ENCODE measurements at places on chromosomes 1 and 21.

DNA sequence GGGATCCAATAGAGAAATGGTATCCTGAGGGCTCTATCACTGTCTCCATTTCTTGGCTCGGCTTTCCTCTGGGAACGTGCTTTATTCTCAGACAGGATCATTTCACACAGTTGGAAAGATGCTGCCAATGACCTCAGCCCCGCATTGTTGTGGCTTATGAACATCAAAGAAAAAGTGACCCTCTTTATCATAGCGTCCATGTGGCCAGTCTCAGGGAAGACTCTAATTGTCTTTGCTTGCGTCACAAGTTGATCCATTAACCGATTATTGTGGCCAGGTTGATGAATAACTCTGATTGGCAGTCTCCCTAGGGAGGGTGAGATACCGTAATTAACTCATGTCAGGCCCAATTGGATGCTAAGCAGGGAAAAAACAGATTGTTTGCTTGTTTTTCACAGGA is 10.4 kb upstream of the TMEM9 start:
- H3K4me1 ChIP-seq = peaks cover 6% of the 10 kb centered on the region
- no peak for DNase-seq
- no peak overlapping the region for H3K27ac ChIP-seq
- H3K36me3 ChIP-seq = no peaks in the 10 kb centered on the region
- no peak overlapping the region for H3K4me3 ChIP-seq

- peaks cover 9% of the 10 kb centered on the region for H3K4me1 ChIP-seq
- no peak for DNase-seq
- no peak overlapping the region for H3K4me3 ChIP-seq
- H3K27me3 ChIP-seq = peaks cover 21% of the 10 kb centered on the region
Observed at GRCh38 chr21:42387843-42388340, 8.0 kb downstream of the TMPRSS3 start.

GRCh38 chr1:196078691-196079090 is 529.5 kb downstream of the KCNT2 start:
- H3K4me1 ChIP-seq = no peaks in the 10 kb centered on the region
- no peak for DNase-seq
- H3K36me3 ChIP-seq = no peaks in the 10 kb centered on the region
- H3K27ac ChIP-seq = no peak overlapping the region

DNA sequence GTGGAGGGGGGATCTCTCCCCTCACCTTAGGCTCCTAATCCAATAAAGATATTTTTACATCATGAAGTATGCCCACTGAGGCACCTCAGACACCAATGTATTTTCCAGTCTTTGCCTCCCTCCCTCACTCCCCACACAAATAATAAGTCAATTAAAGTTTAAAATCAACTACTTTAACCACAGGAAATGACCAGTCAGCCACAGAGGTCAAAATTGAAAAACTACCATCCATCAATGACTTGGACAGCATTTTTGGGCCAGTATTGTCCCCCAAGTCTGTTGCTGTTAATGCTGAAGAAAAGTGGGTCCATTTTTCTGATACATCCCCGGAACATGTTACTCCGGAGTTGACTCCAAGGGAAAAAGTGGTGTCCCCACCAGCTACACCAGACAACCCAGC is 70.6 kb upstream of the DYNLT5 start:
- no peak overlapping the region for H3K4me3 ChIP-seq
- no peaks in the 10 kb centered on the region for H3K27me3 ChIP-seq
- H3K4me1 ChIP-seq = peaks cover 17% of the 10 kb centered on the region
- H3K36me3 ChIP-seq = no peaks in the 10 kb centered on the region

GRCh38 chr1:209777587-209777986 is 6.8 kb downstream of the C1orf74 start:
- H3K36me3 ChIP-seq = peaks cover 5% of the 10 kb centered on the region
- no peak for DNase-seq
- H3K27ac ChIP-seq = no peak overlapping the region
- peaks cover 5% of the 10 kb centered on the region for H3K4me1 ChIP-seq

GRCh38 chr1:93000751-93001175 is 39.5 kb upstream of the DIPK1A start:
- H3K4me3 ChIP-seq = no peak overlapping the region
- H3K4me1 ChIP-seq = peaks cover 33% of the 10 kb centered on the region
- H3K27ac ChIP-seq = peak overlapping the region; percentile 94
- DNase-seq = no peak

GRCh38 chr1:6260433-6260934 is 414 bp downstream of the GPR153 start:
- H3K27ac ChIP-seq = no peak overlapping the region
- peaks cover 4% of the 10 kb centered on the region for H3K4me1 ChIP-seq
- no peak for DNase-seq
- H3K4me3 ChIP-seq = no peak overlapping the region

GRCh38 chr1:84427250-84428188 is 29.2 kb downstream of the DNASE2B start:
- no peak overlapping the region for H3K4me3 ChIP-seq
- DNase-seq = no peak
- H3K4me1 ChIP-seq = no peaks in the 10 kb centered on the region
- peaks cover 4% of the 10 kb centered on the region for H3K36me3 ChIP-seq
- no peak overlapping the region for H3K27ac ChIP-seq

- H3K36me3 ChIP-seq = no peaks in the 10 kb centered on the region
- H3K27ac ChIP-seq = no peak overlapping the region
- no peak for DNase-seq
- H3K4me3 ChIP-seq = no peak overlapping the region
- H3K27me3 ChIP-seq = peaks cover 17% of the 10 kb centered on the region
Observed at GRCh38 chr21:17854745-17855144, 35.6 kb upstream of the C21orf91 start.

DNA sequence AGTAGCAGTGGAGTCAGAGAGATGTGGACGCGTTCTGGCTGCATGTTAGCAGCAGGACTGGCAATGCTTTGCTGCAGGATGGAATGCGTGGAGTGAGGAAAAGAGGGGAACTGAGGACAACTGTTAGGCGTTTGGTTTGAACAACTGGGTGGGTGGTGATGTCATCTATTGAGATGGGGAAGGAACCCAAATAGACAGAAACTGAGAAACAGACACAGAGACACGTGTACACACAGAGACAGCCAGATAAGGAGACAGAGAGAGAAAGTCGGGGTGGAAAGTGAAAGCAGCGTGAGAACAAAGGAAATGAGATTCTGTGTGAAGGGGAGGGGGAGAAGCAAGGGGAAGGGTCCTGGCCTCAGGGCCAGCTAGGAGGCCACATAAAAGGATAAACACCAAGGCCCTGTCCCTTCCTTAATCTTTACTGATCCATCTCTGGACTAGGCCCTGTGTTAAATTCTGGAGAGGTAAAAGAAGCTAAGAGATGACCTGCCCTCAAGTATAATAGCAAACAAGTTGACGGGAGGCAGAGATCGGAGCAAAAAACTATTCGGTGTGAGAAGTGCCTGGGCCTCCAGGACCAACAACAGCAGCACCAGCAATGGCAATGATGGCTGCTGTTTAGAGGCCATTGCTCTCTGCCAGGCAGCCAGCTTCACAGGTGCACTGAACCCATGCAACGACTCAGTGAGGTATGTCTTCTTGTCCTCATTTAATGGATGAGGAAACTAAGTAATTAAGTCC is 31.6 kb downstream of the VWA5B1 start:
- H3K27ac ChIP-seq = no peak overlapping the region
- peaks cover 17% of the 10 kb centered on the region for H3K4me1 ChIP-seq
- H3K36me3 ChIP-seq = no peaks in the 10 kb centered on the region
- DNase-seq = no peak
- no peak overlapping the region for H3K4me3 ChIP-seq

- H3K27ac ChIP-seq = no peak overlapping the region
- H3K4me1 ChIP-seq = peaks cover 9% of the 10 kb centered on the region
- H3K4me3 ChIP-seq = no peak overlapping the region
- H3K27me3 ChIP-seq = no peaks in the 10 kb centered on the region
- no peak for DNase-seq
Observed at GRCh38 chr1:221766210-221766609, 24.3 kb upstream of the DUSP10 start.

DNA sequence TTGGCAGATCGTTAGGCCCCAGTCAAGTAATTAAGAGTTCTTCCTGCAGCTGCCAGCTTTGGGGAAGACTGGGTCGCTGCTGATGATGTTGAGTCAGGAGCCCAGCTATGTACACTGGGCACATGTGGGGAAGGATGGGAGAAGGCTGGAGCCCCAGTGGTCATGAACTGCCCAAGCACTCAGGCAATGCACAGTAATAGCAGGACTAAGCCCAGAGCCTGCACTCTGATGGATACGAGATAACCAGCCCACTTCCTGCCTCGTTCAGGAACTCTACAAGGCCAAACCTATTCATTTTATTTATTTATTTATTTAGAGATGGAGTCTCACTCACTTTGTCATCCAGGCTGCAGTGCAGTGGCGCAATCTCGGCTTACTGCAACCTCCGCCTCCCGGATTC is 81.1 kb upstream of the BTG3 start:
- peaks cover 3% of the 10 kb centered on the region for H3K36me3 ChIP-seq
- H3K4me1 ChIP-seq = peaks cover 28% of the 10 kb centered on the region
- H3K27me3 ChIP-seq = no peaks in the 10 kb centered on the region
- no peak for DNase-seq
- H3K27ac ChIP-seq = no peak overlapping the region

- no peaks in the 10 kb centered on the region for H3K27me3 ChIP-seq
- no peak for DNase-seq
- H3K4me3 ChIP-seq = peak overlapping the region; percentile 5
- peaks cover 71% of the 10 kb centered on the region for H3K4me1 ChIP-seq
Observed at GRCh38 chr1:13759072-13759471, 59.1 kb downstream of the PRDM2 start.

GRCh38 chr1:89429062-89429461 is 65.2 kb downstream of the GBP6 start:
- H3K4me1 ChIP-seq = peaks cover 5% of the 10 kb centered on the region
- H3K27ac ChIP-seq = no peak overlapping the region
- H3K36me3 ChIP-seq = no peaks in the 10 kb centered on the region
- no peak overlapping the region for H3K4me3 ChIP-seq
- DNase-seq = no peak

DNA sequence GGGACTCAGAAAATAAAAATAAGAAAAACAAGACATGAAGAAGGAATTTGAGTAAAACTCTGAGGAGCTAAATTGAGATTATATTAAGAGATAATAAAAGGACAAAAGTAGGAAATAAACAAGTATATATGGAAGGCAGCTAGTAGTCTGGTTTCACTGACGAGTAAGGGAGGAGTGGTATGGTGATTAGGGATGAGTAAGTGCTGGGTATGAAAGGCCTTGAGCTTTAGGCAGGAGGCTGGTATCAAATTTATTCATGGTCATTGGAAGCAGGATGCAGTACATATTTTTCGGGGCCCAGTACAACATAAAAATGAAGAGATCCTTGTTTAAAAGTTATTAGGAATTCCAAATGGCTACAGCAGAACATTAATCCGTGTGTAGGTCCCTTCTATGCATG is 789.7 kb upstream of the PRMT6 start:
- no peaks in the 10 kb centered on the region for H3K4me1 ChIP-seq
- no peak overlapping the region for H3K4me3 ChIP-seq
- no peak for DNase-seq
- no peak overlapping the region for H3K27ac ChIP-seq
- H3K36me3 ChIP-seq = no peaks in the 10 kb centered on the region

DNA sequence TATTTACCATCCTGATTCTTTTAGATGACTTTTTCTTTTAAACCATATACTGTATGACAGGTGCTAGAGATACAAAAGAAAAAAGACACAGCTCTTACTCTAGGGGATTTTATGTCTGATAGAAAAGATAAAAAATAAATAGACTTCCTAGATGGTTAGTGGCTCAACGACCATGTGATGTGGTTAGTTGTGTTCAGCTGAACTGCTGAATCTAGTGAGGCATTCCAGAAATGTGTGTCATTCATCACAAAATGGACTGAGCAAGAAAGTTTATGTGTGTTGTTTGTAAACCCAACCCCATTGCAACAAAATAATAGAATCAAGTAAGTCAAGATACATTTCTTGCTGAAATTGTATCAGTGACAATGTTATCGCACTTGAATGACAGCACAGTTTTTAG is 205.8 kb upstream of the LYPLAL1 start:
- no peak overlapping the region for H3K4me3 ChIP-seq
- no peaks in the 10 kb centered on the region for H3K27me3 ChIP-seq

DNA sequence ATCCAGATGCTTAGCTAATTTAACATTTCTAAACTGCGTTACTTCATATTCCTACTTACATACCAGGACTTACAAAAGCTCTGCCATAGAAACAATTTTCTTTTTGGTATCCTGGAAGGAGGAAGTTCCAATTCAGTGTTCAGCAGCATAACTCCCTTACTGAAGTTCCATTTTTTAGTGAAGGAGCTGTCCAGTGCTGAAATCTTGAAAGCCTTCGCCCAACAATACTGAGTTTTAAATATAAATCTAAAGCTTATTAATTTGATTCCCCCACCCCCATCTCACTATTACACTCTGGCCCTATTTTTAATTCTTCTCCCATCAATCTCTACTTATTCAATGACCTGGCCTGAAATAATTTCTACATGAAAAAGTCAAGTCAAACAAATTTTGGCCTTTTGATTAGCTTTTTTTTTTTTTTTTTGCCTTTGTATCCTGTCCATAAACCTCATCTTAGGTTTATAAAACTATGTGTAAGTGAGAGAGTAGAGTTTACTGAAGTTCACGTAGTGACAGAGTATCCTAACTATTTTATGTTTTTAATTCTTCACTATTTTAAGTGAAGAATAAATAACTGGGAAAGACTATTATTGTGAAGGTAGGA is 323.0 kb upstream of the PLD5 start:
- peaks cover 7% of the 10 kb centered on the region for H3K27me3 ChIP-seq
- no peaks in the 10 kb centered on the region for H3K36me3 ChIP-seq
- no peak overlapping the region for H3K27ac ChIP-seq

- H3K36me3 ChIP-seq = no peaks in the 10 kb centered on the region
- no peak overlapping the region for H3K4me3 ChIP-seq
- peaks cover 19% of the 10 kb centered on the region for H3K4me1 ChIP-seq
- H3K27me3 ChIP-seq = no peaks in the 10 kb centered on the region
Observed at GRCh38 chr1:116453906-116454305, 80.9 kb downstream of the ATP1A1 start.

GRCh38 chr1:245213066-245213831 is 58.5 kb downstream of the KIF26B start:
- peaks cover 5% of the 10 kb centered on the region for H3K36me3 ChIP-seq
- no peak overlapping the region for H3K4me3 ChIP-seq
- H3K27ac ChIP-seq = no peak overlapping the region
- no peaks in the 10 kb centered on the region for H3K27me3 ChIP-seq

GRCh38 chr1:153431427-153431826 is 15.1 kb downstream of the S100A7A start:
- no peak overlapping the region for H3K4me3 ChIP-seq
- H3K27me3 ChIP-seq = peaks cover 29% of the 10 kb centered on the region
- no peak for DNase-seq
- no peak overlapping the region for H3K27ac ChIP-seq
- H3K4me1 ChIP-seq = no peaks in the 10 kb centered on the region

GRCh38 chr1:161305867-161306519 is 3.8 kb downstream of the MPZ start:
- no peaks in the 10 kb centered on the region for H3K36me3 ChIP-seq

DNA sequence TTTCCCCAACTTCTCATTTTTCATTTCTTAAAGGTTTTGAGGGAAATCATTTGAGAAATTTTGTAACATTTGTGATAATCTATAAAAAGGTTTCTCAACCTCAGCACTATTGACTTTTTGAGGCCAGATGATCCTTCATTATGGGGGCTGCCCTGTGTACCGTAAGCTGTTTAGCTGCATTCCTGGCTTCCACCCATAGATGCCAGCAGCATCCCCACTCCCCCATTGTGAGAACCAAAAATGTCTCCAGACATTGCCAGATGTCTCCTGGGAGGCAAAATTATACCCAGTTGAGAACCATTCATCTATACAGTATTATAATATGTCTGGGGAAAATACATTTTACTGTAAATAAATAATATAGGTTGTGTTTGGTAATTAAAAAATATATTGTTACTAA is 146.0 kb downstream of the PBX1 start:
- no peak for DNase-seq
- H3K27me3 ChIP-seq = no peaks in the 10 kb centered on the region
- no peak overlapping the region for H3K4me3 ChIP-seq
- H3K4me1 ChIP-seq = peaks cover 93% of the 10 kb centered on the region
- H3K27ac ChIP-seq = peak overlapping the region; percentile 80
